ENCODE measurements at places on chromosomes 2 and 18. TPM values are rescaled to one million over a fixed set of nuclear protein-coding genes. Genes with fewer than 3 reads are reported as not detected.

DNA sequence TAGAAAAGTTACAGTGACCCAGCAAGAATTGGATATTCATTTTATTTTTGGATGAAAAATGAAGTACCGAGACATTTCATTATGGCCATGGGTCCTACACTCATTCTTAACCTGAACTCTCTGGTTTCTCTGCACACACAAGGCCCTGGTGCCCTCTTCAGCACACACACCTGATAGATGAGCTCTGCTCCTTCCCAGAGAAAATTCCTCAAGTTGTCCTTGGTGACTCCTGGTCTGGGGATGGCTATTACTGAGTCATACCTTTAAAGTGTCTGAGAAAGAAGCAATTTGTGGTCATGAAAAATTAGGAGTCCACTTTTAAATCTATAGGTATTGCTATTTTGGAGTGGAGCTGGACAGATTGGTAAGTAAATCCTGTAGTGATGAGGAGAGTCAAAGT is 311.5 kb downstream of the CDH2 start:
- DNase-seq = no peak

GRCh38 chr18:11145413-11146191 is 3.8 kb downstream of the PIEZO2 start:
- no peak for DNase-seq

- no peak for DNase-seq
Observed at GRCh38 chr2:240465268-240465764, 29.9 kb downstream of the GPC1 start.

- peak; percentile 77 for DNase-seq
Observed at GRCh38 chr2:160269803-160270570, 69.9 kb upstream of the ITGB6 start.

- peak; percentile 86 for DNase-seq
Observed at GRCh38 chr2:70861777-70862625, 26.4 kb upstream of the CD207 start.

GRCh38 chr2:72148837-72149555 is 1.3 kb upstream of the CYP26B1 start:
- no peak for DNase-seq

DNA sequence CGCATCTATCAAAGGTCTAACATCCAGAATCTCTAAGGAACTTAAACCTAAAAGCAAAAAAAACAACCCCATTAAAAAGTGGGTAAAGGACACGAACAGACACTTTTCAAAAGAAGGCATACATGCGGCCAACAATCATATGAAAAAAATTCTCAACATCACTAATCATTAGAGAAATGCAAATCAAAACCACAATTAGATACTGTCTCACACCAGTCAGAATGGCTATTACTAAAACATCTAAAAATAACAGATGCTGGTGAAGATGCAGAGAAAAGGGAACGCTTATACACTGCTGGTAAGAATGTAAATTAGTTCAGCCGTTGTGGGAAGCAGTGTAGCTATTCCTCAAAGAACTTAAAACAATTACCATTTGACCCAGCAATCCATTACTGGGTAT is 38.0 kb downstream of the PPP3R1 start:
- no peak for DNase-seq

Gene CHST9
- total RNA-seq = 38.9 TPM

GRCh38 chr2:68388772-68389171 is 23.7 kb downstream of the PLEK start:
- DNase-seq = no peak

Gene KIAA2012
- total RNA-seq = not detected

Gene TMEM163
- total RNA-seq = 3.7 TPM

GRCh38 chr2:207073801-207074678 is 91.7 kb downstream of the KLF7 start:
- DNase-seq = no peak

- no peak for DNase-seq
Observed at GRCh38 chr2:24420373-24420772, 60.0 kb upstream of the ITSN2 start.

Gene SMYD1
- total RNA-seq = not detected

Gene BMP10
- total RNA-seq = not detected

DNA sequence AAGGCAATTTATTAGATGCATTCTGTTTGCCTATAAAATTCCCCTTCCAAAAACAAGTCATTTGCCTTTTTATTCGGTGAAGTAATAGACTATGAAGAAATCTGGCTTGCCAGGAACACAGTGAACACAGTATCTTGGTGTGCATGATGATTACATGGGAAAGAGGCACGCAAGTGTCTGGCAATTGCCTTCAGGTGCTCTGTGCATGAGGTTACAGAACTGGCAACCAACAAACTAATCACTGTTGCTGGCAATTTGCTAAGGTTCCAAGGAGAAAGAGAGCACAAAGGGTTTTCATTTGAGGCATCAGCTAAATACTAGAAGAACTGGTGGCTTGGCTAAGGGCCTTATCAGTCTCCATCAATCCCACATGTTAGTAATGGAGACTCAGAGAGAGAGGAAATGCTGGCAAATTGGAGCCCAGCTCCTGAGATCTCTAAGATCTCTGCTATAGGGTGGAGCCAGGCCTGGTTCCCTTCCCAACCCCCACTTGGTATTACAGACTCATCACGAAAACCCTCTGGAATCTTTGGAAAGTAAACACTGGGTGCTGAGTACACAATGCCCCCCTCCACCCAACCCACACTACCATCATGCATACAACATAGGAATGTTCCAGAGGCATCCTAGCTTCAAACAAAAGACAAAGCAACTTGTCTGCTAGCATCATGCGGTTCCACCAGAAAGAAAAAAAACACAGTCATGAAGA is 10.4 kb downstream of the RNF152 start:
- DNase-seq = no peak

DNA sequence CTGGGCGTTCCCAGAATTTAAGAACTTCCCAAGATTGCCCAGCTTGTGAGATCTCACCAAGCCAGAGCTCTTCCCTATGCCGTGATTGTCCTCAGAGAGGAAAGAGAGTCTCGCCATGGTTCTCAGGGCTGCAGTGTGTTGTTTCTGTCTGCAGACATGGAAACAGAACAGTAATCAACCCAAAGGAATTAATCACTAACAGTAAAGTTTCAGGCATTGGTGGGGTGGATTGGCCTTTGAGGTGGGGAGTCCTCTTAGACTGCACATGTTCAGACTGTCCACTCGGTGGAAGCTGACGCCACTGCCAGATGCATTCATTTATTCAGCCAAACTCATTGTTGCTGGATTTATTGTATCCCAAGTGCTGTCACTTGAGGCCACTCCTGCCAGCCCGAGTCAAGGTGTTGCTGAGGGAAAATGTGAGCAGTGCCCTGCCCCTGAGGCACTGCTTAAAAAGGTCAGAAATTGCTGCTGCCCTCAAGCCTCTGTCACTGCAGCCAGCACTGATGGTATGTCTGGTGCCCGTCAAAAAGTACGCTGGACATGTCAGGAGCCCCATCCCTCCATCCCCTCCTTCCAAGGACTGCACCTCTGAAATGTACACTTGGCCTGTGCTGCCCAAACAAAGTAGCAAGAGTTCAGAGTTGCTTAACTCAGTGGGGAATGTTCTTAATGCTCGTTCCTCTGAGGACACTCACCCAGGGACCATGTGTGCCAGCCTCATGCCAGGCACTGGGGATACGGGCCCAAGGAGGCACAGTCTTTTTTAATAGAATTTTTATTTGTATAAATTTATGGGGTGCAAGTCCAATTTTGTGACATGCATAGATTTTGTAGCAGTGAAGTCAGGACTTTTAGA is 201.0 kb downstream of the GLI2 start:
- no peak for DNase-seq

DNA sequence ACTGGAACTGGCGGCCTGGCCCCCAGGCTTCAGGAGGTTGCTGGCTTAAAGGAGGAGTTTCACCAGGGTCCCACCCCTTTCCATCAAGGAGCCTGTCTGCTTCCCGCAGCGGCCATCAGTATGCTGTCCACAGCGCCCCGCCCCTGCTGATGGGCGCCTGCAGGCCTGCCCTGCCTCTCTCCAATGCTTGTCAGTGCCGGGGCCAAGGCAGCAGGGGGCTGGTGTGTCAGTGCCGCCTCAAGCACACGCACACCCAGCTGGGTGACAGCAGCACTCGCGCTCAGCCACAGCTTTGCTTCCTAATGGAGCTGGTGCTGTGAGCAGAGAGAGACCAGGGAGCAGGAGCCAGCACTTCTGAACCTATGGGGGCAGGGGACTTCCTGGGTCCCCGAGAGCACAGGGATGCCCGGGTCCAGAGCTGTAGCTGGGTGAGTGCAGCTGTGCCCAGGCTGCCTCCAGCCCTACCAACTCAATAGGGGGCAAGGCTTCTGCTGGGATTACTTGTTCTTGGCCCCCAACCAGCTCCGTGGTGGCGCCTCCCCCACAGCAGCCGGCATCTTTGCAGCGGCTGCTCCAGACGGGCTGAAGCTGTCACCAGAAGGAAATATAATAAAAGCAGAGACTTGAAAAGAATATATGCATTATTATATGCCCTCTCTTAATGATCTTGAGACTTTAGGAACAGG is 377.2 kb upstream of the LRATD1 start:
- no peak for DNase-seq

DNA sequence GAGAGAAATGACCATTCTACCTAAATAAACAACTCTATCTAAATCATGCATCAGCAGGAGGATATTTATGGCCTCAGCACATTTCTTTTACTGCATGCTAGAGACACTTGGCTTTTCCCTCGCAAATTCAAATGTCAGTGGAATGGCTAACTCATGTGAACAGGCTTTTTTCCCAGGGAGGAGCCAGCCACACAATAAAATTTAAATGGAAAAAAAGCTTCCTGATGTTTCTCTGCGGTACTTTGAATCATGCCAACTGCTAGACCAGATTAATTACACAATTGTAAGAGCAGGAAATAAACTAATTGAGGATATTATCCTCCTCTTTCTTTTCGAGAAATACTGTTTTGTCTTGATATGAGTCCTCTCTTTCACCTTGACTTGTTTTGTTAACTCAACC is 676.3 kb downstream of the IRS1 start:
- DNase-seq = no peak

GRCh38 chr2:23944527-23944926 is 4.3 kb downstream of the UBXN2A start:
- no peak for DNase-seq

Gene ORC4
- 77.3 TPM for total RNA-seq

DNA sequence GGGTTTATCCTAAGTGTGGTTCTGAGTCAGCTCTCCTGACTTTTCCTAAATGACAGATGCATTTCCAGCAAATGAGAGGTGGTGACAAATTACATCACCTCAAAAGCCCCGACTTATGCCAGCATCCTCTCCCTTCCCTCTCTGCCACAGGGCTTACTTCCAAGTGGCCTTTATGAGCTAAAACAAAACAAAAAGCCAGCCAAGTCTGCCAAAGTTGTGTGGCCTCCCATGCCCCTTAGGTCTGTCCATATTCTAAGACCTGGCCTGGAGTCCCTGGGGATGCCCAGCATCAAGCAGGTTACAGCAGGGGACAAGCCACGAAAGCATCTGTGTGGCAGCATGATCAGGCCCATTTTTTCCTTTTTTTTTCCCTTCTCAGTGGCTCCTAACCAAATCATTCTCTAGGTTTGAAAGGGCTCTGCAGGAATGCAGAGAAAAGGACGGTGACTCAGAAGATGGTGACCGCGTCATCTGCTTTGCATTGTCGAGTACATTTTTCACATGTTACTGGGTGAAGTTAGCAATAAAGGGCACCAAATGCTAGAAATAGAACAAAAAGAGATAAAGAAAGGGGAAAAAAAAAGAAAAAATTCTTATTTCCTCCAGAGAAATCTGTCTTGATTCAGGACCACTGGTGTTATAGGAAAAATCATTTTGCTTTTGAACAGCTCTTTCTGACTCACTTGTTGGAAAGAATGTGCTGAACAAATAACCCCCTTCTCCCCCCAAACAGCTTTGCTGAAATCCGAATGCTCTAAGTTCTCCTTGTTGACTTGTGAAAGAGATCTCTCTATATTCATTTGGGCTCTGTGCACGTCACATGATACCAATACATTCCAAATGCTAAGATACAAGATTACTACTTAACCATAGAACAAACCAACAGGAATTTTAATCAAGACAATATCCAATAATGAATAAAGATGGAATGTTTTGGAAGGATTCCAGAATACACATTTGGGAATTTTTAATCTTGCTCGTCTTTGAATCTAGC is 178.7 kb downstream of the EN1 start:
- no peak for DNase-seq

GRCh38 chr18:41761333-41762018 is 193.6 kb upstream of the PIK3C3 start:
- no peak for DNase-seq

DNA sequence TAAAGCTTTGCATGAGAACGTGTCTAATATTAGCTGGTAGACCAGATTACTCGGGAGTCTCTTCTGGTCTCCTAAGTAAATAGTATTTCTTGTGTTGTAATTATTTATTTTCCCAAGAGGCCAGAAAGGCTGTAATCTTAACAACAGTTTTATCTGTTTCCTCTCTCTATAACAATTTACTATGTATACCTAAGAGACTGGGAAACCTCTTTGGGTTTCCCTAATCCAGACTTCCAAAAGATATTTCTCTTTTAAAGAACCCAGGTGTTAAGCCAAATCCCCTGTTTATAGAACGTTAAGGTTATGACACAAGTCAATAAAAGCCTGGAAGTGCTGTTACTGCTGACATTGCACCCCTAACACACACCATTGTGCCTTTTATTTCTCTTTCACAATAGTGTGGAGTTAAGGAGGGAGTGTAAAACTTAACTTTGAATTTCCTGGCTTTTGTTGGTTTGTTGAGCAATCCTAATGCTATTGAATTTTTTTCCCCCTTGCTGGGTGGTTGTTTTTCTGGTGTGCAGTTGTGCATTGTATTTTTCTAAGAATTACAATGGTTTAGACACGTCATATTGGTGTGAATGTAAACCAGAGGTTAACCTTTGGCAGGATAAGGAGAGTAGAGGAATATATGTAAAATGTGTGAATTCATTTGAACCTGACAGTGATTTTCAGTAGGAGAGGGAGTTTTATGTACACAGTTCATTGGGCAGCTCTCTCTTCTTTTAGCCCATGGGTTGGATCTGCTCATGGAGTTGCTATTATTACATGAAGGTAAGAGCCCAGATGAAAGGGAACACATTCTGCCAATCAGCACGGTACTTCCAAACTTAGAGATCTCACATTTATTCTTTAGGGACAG is 192.8 kb downstream of the MTX2 start:
- no peak for DNase-seq

DNA sequence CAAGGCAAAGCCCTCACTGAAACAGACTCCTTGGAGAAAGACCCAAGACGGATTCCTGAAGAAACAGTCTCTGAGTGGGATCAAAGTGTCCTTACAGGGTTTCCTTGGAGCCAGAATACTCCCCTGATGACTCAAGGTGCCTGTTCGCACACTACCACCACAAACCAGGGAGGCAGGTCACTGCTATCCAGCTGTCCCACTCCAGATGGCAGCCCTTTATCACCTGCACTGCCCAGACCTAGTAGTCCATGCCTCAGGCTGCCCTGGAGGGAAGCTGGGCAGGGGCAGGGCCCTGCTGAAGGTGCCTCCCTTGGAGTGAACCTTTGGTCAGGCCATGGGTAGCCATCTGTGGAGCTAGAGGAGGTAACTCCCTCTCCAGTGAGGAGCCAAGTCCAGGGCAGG is 34.1 kb downstream of the TRABD2A start:
- no peak for DNase-seq

GRCh38 chr2:108067820-108068405 is 81.6 kb downstream of the SLC5A7 start:
- no peak for DNase-seq

Gene EVA1A
- 11.5 TPM for total RNA-seq

GRCh38 chr18:14768241-14768640 is 20.3 kb downstream of the ANKRD30B start:
- DNase-seq = no peak

GRCh38 chr2:88692187-88692586 is 714 bp downstream of the RPIA start:
- no peak for DNase-seq

- no peak for DNase-seq
Observed at GRCh38 chr2:12970861-12971260, 254.1 kb downstream of the TRIB2 start.

GRCh38 chr2:190618030-190618429 is 30.9 kb upstream of the NAB1 start:
- DNase-seq = no peak
